ENCODE measurements at places on chromosomes 7 and 10.

GRCh38 chr7:100171087-100171681 is 2.8 kb upstream of the GAL3ST4 start:
- no peak for DNase-seq

DNA sequence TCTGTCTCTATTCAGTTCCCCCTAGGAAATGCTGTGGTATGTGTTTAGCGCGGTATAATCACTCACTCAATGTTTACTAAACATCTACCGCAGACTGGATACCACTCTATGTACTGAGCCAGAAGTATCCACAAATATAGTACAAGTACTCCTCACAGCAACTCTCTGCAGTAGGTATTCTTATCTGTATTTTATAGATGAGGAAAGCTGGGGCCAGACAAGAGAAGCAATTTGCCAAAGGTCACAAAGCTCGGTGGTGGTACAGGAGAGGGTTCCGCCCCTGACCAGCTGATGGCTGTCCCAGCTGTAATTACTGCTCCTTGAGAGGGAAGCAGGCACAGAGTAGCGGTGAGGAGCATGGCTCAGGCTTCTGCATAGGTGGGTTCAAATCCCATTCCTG is 184.1 kb downstream of the DOCK4 start:
- no peak for DNase-seq

DNA sequence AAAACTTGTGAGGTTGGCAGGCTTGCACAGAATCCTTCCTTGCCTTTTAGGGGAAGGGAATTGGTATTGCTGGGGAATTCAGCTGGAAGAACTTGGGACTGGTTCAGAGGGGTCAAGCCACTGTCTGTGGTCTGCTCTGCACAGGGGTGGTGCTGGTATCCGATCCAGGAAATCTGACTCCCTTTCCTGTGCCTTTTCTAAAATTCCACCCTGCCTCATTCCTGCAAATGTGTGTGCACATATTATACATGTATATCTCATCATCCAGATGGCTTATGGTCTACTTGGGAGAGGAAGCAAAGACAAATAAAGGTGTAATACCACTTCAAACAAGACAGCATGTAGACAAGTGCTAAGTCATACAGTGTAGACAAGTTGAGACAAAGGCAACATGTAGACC is 14.3 kb downstream of the UBTD1 start:
- DNase-seq, result no peak

DNA sequence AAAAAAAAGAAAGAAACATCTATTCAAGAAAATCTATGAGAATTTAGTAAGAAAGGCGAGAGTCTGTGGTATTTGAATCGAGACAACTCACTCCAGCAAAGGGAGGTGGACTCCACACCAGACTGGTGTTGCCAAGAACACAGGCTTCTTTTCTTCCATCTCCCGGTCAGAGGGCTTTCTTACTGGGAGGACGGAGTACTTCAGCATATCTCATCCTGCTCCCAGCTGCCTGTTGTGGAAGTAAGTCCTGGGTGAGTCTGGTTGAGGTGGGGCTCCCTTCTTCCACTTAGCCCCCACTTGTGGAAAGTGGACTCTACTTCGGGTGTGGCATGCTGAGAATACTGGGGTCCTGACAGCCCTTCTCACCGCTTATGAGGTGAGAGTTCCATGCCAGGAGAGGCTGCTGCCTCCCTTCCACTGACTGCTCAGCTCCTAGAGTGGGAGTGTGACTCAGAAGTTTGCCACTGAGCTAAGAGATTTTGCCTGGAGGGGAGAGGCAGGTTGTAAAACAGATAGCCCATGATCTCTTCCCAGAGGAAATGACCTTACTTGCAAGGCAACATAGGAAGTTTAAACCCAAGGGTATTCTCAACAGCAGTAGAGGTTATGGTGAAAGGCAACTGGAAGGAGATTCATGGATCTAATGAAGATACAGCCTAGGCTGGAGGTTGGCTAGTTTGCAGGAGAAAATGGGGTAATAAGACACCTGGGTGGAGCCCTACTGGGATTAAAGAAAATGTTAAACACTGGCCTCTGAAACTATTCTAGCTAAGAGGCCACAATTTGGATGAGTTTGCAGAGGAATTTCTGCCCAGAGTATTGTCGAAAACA is 3.5 kb upstream of the NACAD start:
- no peak for DNase-seq

DNA sequence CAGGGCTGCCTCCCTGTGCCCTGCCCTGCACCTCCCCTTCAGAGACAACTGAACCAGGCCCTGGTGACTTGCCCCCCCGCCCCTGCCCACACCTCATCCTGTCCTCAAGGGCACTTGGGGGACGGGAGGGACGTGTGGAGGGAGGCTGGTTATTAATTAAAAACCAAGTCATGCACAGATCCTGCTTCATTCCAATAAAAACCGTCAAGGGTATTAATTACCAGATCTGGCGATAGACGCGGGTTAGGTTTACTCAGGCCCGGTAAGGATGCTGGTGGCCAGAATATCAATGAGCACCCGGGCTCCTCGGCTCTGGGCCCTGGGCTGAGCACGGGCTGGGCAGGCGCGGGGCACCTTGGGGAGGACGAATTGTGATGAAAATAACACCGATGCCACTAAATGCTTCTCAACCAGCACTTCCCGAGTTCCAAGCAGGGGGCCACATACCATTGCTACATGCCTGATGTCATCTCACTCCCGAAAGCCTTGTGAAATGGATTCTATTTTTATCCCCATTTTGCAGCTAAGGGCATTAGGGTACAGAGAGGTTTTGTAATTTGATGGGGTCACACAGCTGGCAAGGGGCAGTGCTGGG is 24.5 kb upstream of the GTF2IRD1 start:
- DNase-seq, result no peak

DNA sequence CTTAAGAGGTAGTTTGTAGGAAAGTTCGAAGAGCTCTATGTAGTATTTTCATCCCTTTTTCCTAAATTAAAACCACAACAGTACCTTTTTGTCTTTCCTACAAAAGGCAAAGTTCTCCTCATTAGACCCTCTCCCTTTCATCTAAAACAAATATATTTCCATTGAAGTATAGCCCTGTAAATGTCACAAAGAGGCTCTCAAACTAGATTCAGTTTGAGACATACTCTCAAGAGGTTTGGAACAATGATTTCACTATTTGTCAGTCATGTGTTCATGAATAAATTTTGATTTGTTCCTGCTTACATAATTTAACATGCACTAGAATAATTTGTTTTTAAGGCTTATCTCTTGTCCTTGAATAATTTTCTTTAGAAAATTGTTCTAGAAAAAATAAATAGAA is 12.2 kb downstream of the TAS2R16 start:
- peak; percentile 18 for DNase-seq

GRCh38 chr7:44124822-44125202 is 1.5 kb upstream of the POLD2 start:
- no peak for DNase-seq

- no peak for DNase-seq
These were observed 50.6 kb downstream of the DPYSL4 start for GRCh38 chr10:132237396-132237795.

- DNase-seq, result no peak
These were observed 289.9 kb upstream of the LRRN3 start for GRCh38 chr7:110800984-110801383.

DNA sequence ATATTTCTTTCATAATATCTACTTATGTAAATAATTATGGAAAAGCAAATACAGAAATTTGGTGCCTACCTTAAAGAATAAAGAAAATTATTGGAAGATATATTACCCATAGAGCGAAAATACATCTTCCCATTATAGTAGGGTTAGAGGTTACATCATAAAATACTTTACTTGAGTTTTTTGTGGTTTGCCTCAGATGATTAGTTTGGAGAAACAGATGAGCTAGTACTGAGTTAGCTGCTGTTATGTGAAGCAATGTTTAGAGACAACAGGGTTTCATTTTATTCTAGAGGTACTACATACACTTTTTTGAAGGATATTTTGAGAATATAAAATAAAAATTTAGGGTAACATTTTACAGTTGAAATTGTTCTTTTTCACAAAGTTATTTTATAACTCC is 2.9 kb upstream of the MLLT10 start:
- DNase-seq, result no peak

DNA sequence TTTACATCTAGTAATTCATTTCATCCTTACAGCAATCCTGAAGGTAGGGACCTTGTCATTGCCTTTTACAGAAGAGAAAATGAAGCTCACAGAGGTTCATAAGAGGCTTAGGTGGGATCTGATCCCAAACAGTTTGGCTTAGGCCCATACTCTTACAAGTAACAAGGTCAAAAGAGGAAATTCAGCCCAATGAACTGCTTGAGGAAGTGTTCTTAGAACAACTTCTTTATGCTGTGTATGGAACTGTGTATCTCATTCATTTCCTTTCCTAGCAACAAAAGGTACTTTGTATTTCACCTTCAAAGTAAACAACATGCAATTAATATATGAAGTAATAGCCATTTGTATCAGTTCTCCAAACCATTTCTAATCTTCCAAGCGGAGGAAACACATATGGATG is 79.3 kb downstream of the AVL9 start:
- no peak for DNase-seq

GRCh38 chr7:91929463-91929862 is 11.2 kb upstream of the AKAP9 start:
- no peak for DNase-seq

DNA sequence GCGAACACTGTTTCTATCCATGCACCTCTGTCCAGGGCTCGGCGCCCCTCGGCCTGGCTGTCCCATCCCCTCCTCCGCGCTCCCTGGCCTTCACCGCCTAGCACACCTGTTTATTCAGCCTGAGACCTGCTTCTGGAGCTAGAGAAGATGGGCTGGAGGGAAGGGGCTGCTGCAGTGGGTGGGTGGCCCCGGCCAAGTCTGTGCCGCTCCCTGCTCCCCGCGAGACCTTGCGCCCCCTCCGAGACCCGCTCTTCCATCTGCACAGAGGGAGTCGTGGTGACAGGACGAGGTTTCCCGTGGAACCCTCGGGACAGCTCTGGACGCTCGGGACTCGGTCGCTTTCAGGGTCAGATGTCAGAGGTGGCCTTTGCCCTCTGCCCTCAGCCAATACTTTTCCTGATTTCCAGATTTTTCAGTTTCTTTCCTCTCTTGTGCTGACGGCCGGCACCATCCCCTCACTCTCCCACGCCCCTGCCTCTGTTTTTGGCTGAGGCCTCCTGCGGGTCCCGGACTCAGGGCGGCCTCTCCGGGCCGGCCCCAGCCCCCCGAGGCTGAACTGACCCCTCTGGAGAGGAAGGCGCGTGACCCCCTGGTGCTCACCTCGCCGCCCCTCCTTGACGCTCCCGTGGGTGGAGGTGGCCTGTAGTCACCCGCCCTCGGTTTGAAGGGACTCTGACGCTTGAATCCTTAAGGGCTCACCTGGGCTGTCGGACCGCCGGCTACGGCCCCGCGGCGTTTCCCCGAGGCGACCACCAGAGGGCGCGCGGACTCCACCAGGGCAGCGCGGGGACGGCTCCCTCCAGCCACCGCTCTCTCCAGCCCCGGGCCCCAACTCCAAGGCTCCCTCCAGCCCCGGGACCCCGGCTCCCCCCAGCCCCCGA is 15.6 kb downstream of the SHH start:
- no peak for DNase-seq

- no peak for DNase-seq
These were observed 103.1 kb downstream of the SEMA3C start for GRCh38 chr7:80815733-80816132.

DNA sequence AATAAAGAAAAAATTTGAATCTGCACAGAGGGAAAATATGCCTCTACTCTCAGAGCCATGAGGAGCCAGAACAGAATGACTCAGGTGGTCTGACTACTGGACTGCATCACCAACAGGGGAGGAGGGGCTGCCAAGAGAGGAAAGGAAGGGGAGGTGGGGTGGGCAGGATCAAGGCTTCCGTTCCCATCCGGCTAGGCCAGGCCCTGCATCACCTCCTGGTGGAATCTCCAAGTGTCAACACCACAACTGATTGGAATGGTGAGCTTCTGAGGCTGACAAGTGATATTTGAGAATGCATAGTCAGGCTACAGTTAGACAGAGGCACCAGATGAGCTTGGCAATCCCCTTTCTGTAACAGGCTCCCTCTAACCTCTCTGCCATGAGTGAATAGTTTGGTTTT is 10.4 kb upstream of the GPR26 start:
- DNase-seq, result no peak
